ENCODE measurements at places on chromosomes 1 and 21.

GRCh38 chr1:23004112-23004511 lies 11.5 kb downstream of the TEX46 start:
- no peak for DNase-seq

DNA sequence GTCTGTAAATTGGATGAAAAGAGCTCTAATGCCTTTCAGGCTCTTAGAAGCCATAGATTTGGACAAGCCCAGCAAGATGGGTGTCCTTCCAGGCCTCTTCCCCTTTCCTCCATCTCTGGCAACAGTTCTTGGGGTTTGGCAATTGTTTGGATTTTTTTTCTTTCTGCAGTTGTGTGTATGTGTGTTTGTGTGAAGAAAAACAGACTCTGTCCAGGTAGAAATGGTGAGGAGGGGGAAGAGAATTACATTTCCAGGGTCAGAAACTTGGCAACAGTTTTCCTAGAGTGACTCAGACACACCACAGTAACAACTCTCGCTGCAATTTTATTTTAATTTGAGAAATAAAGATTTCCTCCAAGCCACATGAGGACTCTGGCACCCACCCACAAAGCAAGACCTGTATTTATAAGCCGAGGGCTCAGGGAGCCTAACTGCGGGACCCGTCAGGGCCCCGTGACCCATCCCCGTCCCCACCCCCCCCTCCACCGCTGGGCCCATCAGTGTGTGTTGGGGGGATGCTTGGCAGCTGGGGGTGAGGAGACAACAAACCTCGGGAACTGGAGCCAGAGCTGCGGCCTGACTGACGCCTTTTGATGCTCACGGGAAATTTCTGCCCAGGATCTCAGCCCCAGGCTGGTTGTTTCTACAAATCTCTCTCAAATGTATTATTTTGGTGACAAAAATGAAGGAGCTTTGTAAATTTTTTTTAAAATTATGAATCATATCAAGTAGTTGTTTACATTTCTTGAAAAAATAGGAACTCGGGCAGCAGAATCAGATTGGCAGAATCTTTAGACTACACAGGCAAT lies 4.4 kb downstream of the TMEM200B start:
- DNase-seq = no peak

- no peak for DNase-seq
These were observed 14.9 kb upstream of the PAQR7 start for GRCh38 chr1:25890239-25891034.

- DNase-seq = no peak
These were observed 4.0 kb downstream of the CLIC4 start for GRCh38 chr1:24749252-24749651.

DNA sequence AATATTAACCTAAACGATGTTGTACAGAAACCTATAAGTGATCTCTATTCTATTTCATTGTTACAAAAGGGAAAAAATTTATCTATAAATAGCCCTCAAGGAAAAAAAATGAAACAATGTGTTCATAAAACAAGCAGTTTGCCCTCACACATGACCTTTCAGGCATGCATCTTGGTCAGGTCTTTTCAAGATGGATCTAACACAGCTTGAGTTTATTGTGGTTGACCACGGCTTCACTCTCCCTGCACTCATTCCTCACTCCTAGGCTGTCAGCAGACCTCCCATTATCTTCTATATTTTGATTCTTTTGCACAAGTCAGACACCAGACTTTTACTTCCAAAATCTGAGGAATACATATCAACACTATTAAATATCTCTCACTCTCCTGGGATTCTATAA lies 544.3 kb downstream of the KCNT2 start:
- no peak for DNase-seq

- DNase-seq = no peak
These were observed 30.0 kb downstream of the ZC3H11B start for GRCh38 chr1:219582865-219583264.

DNA sequence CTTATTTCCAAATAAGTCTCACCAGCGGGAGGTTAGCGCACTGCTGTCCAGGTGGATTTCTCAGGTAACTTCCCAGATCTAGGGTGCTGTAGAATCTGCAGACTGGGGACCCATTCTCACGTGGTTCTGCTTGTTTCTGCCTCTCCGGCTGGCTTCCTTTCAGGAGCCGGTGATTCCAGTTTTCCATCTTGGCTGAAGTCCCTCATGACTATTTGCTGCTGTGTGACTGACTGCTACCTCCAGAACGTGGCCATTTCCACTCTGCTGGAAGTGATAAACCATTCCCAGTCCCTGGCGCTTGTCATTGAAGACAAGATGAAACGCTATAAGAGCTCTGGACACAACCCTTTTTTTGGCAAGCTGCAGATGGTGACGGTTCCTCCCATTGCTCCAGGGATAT lies 76.0 kb downstream of the DOP1B start:
- no peak for DNase-seq

DNA sequence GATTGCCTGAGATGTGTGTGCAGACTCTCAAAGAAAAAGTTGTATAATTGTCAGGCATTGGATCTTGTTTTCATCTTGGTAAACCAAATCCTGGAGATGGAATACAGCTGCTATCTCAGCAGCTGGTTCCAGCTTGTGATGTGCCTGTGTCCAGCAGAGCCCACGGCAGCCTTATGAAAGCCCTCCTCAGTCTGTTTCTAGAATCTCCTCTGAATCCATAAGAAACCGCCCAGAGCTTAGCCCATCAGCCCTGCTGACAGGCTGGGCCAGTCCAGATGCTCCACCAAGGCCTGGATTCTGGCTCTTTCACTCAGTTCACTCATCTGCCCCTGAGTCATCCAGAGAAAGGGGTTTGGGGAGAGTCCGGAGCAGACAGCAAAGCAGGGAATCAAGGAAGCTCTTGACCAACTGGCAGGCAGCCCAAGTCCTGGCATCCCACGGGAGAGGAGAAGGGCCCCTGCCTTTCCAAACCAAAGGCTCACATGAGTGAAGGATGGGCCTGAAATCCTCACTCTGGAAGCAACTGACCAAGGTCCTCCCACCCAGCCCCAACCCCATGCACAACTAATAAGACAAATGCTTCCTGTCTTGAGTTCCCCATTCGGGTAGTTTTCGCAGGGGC lies 45.7 kb downstream of the NAV1 start:
- no peak for DNase-seq

GRCh38 chr1:71307451-71307850 lies 226.6 kb upstream of the ZRANB2 start:
- no peak for DNase-seq

GRCh38 chr21:45723049-45723958 lies 79.8 kb downstream of the PCBP3 start:
- no peak for DNase-seq

GRCh38 chr1:24416666-24417391 lies 1.2 kb downstream of the NIPAL3 start:
- DNase-seq = no peak

DNA sequence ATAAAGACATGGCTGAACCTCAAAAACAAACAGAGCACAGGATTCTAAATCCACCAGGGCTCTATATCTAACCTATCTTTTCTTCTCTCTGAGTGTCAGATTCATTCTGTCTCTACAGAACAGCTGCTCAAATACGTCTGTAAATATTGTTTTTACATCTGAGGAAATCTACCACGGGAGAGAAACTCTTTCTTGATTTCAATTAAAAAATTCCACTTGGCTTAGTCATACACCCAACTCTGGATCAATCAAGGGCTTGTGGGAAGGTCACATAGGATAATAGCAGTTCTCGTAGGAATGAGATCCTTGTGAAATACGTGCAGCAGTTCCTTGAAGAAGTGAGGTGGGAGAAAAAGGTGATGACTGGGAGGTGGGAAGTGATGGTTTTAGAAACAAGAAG lies 1355.7 kb upstream of the ADGRL2 start:
- DNase-seq = no peak

DNA sequence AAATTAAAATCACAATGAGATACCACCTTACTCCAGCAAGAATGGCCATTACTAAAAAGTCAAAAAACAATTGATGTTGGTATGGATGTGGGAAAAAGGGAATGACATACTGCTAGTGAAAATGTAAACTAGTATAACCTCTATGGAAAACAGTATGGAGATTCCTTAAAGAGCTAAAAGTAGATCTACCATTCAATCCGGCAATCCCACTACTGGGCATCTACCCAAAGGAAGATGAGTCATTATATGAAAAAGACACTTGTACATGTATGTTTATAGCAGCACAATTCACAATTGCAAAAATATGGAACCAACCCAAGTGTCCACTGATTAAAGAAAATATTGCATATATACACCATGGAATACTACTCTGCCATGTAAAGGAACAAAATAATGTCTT lies 37.2 kb downstream of the SUSD4 start:
- no peak for DNase-seq

DNA sequence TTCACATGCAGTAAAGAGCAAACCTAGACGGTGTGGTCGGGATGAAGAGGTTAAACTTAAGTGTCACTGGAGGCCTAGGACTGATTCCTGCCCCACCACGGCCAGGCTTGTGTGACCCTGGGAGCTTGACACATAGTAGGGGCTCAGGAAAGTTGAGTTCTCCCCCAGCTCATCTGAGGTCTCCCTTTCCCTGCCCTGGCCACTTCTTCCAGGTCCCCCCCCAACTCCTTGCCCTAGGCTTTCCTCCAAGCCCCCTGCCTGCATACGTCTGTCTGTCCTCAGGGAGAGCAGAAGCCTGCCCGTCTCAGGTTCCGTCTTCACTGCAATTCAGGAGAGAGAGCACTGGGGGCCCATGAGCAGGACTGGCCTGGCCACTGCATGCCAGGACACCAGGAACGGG lies 225.8 kb downstream of the PTPRU start:
- no peak for DNase-seq

DNA sequence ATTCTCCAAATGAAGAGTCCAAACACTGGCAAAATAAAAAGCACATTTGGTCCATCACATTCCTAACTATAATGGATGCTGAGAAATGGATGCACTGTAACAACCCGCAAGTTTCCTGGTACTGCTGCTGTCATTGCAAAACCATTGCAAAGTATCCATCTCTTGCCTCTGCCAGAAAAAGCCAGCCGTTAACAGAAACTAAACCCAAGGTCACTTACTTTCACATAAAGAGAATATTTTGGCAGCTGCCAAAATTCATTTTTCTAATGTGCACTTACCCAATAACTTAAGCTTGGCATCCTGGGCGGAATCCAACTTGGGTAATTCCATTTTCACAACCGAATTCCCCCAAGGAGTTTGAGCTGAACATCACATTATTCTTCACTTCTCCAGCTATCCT lies 77.0 kb upstream of the LRRC8D start:
- no peak for DNase-seq

- no peak for DNase-seq
These were observed 77.8 kb downstream of the LHX9 start for GRCh38 chr1:197994907-197995407.

GRCh38 chr1:67194209-67194863 lies 28.1 kb downstream of the IL23R start:
- DNase-seq = no peak

DNA sequence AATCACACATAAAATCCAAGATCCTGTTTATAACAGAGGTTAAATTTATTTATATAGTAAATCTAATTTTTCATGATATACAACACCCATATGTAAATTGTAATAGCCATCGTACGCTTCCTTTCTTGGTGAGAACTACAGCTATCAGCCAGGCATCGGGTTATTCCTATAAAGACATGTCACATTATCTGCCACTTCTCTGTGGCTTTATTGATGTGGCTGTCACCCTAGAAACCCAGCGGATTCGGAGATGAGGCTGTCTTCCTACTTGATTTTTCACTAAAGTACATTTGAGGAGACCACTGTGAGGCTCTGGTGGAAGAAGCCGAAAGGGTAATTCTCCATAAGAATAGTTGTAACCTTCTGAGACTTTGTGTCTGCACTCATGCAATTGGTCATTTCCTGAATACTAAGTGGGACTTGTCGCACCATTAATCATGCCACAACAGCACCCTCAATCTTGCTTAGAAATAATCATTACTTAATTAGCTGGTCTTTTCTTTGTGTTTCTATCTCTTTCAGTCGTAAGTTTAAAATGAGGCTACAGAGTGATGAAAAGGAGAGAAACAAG lies 106.0 kb downstream of the NTNG1 start:
- DNase-seq = no peak

- no peak for DNase-seq
These were observed 85.4 kb downstream of the CCDC185 start for GRCh38 chr1:223478606-223479005.

DNA sequence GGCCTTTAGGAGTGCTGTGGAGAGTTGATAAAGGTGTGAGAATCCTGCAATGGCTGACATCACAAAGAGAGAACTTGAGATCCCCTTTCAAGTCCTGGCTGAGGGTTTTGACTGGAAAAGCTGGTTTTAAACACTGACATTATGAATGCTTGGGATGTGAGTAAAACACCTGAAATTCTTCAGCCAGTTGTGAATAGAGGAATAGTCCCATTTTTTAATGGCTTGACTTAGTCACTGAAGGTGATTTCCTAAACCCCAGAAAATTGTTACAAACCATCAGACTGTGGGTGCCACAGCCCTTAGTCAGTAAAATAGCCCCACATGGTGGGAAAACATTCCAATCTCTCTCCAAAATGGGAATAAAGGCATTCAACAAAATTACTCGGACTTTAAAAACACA lies 107.7 kb upstream of the LMO4 start:
- no peak for DNase-seq

DNA sequence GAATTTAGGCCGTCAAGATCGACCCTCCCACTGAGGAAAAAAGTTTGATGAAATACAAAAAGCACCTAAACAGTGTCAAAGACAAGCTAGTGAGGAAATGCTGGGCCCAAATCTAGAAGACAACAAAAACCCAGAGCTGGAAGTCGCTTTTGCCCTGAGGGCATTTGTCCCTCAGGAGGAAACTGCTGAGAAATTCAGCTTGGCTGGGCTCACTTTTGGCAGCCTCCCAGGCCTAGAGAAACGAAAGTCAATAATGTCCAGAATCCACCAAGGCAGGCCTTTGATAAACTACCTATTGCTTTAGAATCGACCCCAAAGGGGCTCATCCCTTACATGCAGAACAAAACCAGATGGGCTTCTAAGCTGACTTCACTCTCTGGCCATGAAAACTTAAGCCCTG lies 38.9 kb downstream of the SYT2 start:
- DNase-seq = no peak

DNA sequence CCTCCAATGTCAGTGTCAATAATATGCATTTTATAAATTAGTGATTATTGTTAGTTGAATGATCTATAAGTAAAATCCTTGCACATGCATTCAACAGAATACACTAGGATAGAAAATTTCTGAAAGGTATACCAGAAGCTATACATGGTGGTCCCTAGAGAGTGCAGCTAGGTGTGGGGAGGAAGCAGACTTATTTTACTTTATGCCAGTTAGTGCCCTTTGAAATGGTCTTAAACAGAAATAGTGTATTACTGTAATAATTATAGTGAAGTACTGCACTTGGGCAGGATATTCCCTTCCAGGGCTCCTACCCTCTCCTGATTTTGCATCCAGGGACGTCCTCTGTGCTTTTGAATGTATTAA lies 23.2 kb upstream of the WDR26 start:
- no peak for DNase-seq

- no peak for DNase-seq
These were observed 27.6 kb downstream of the GABPB2 start for GRCh38 chr1:151098126-151098525.

GRCh38 chr1:56968878-56969495 lies 3.2 kb upstream of the C8B start:
- no peak for DNase-seq
